Inflammatory macrophage treated with lipopolysaccharide for 1 hour (primary cell): ENCODE measurements at places on chromosomes 12 and 14.

GRCh38 chr12:67818459-67818903 lies 169.9 kb downstream of the DYRK2 start:
- no peak for DNase-seq

GRCh38 chr14:79256380-79256779 lies 954.9 kb downstream of the DIO2 start:
- no peak for DNase-seq

GRCh38 chr12:43306066-43306465 lies 245.9 kb downstream of the ADAMTS20 start:
- peak; percentile 9 for DNase-seq

GRCh38 chr12:40232602-40233001 lies 7.8 kb downstream of the LRRK2 start:
- DNase-seq, result no peak

GRCh38 chr12:12776261-12776660 lies 9.2 kb upstream of the APOLD1 start:
- DNase-seq, result no peak

GRCh38 chr12:88723219-88723618 lies 142.9 kb upstream of the KITLG start:
- DNase-seq, result no peak

DNA sequence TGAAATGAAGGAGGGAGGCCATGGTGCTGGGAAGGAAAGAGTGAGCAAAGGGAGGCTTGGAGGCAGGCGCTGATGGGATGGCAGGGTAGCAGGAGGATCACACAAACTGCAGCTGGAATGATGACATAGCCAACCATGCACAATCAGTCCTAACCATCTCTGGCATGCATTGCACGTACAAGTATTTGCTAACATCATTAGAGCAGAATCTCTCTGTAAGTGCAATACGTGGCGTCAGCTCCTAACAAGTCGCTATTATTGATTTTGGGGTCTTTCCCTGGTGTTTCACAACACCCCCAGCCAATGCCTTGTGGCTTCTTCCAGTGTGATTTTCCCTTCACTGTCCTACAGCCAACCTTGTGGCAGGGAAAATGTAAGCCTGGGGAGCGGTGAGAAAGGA lies 18.5 kb downstream of the BDKRB1 start:
- DNase-seq, result no peak
